ENCODE measurements at places on chromosomes 3 and 15.

DNA sequence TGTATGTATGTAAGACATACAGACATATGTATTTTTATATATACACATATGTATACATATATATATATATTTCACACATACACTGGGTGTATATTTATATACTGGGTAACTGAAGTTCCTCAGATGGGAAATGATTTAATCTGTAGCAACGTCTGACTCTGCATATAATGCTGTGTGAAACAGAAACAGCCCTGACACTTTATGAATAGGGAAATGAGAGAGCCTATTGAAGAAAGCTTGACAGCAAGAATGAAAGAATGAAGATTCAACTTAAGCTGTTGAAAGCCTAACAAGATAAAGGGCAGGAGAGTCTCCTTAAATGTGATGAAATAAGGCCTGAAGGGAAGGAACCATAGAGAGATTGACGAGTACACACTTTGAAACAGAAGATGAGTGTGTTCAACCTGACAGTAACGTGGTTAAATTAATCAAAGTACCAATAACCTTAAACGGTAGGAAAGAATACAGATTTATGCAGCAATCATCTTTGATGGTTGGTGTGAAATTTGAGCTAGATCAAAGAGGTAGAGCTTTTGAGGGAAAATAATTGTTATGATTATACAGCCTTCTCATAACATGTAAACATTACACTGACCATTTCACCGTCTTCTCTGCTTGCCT lies 169.9 kb downstream of the MECOM start:
- DNase-seq = no peak

- no peak for DNase-seq
Measured at GRCh38 chr3:143343944-143344343, 224.4 kb downstream of the CHST2 start.

- no peak for DNase-seq
Measured at GRCh38 chr3:194632809-194633348, 340 bp downstream of the TMEM44 start.

DNA sequence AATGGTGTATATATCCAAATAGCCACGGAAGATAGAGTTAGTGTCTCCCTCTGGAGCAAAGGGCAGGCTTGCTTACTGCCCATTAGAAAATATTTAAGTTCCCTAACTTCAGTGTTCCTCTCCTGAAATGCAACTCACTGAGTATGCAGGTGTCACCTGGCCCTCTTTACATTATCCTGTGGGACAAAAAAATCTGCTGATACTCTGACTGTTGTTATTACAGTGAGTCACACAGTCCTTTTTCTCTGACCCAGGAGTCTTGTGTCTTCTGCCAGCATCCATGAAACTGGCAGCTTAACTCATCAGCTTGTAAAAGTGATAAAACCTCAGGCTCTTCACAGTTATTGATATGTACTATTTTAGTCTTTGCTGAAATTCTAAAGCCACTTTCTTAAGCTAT lies 42.2 kb upstream of the RASGRF1 start:
- DNase-seq = no peak

DNA sequence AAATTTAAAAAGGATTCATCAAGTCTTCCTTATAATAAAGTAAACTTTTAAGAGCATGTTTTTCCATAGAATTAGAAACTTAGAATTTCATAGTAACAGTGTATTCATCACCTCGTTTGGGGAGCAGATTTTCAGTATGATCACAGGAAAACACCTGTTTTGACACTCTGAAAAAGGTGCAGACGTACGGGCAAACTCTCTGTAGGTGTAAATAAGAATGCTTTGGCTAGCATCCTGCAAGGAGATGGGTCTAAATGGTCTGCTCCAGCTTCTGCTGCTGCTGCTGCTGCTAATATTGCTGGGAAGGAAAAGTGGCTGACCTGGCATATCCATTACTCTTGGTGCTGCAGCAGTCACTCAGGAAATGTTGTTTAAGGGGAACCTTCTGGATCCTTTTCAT lies 66.0 kb downstream of the MBNL1 start:
- DNase-seq = no peak

DNA sequence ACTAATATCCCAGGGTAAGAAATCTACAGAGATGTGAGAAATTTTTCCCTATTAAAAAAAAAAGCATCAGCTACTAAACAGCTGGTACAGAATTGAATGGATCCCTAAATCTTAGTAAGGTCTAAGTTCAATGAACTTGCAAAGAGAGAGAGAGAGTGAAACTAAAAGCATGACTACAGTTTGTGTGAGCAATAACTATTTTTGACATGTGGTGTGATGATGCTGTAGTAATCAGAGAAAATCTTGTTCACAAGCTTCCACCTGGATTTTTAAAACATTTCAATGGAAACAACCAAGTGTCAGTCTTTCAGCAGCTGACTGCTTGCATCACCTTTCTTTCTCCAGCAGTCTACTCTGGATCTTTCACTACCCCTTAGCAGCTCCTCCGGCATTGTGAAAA lies 45.2 kb upstream of the ABI3BP start:
- no peak for DNase-seq

GRCh38 chr15:52440414-52440813 lies 88.3 kb downstream of the MYO5A start:
- DNase-seq = no peak

- no peak for DNase-seq
Measured at GRCh38 chr3:193743702-193744047, 150.7 kb downstream of the OPA1 start.

DNA sequence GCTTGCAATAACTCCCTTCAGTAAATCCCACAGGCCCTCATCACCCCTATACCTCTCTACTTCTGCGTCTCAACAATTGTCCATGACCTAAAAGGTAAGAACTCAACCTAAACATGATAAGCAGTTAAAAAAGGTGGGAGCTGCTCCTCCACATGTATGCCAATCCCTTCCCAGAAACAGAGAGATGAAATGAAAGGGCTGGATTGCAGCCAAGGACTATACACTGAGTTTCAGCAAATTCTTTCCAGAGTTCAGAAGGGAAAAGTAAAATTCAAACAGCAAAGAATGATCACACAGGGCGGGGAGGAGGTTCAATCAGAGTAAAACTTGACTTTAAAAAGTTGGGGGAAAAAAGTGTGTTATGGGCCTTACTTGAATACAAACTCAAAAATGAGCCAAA lies 27.5 kb downstream of the PLOD2 start:
- DNase-seq = no peak

GRCh38 chr15:38211249-38211648 lies 41.4 kb upstream of the SPRED1 start:
- DNase-seq = no peak

- no peak for DNase-seq
Measured at GRCh38 chr15:78317145-78317836, 17.9 kb upstream of the SKIC8 start.

DNA sequence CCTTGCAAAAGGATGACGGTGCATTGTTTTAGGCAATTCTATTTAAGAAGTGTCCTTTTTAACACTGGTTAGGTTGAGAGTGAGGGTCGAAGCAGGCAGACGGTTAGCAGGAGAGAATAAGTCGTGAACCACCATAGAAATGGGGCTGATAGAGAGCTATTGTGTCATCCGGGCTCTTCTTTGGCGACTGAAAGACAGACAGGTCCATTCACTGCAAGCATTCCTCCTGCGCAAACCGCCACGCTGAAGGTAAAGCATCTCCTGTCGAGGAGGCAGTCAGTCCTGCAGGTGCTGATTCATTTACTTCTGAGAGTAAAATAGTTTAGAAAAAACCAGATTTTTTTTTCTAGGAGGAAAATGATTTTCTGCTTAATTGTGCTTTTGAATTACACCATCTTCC lies 1002.8 kb upstream of the NR2F2 start:
- DNase-seq = no peak

DNA sequence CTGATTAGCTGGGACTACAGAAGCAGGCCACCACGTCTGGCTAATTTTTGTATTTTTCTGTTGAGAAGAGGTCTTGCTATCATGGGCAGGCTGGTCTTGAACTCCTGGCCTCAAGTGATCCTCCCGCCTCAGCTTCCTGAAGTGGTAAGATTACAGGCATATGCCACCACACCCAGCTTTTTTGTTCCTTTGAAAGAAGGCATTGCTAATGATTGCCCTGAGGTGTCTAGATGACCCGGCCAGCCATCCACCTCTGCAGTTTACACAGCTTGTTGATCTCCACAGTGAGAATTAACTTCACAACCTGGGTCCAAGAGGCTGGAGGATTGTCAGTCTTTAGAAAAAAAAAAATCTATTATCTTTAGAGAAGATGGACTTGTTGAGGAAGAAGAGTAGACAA lies 58.7 kb downstream of the SMAD3 start:
- DNase-seq = no peak

DNA sequence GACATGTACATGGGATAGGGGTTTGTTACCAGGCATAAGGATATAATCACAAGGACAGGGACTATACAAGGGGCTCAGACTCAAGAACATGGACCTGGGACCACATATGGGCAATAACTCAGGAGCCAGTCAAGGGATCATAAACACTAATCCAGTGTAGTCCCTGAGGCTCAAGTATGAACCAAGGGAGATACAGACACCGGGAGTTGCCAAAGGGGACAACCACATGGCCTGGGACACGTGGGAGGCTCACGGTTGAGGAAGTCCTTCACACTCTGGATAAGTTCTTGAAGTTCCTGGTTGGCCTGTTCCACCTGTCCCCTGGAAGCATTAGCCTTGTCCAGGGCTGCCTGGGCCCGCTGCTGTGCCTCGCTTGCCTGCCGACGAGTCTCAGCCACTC lies 1.8 kb upstream of the USP19 start:
- DNase-seq = no peak

DNA sequence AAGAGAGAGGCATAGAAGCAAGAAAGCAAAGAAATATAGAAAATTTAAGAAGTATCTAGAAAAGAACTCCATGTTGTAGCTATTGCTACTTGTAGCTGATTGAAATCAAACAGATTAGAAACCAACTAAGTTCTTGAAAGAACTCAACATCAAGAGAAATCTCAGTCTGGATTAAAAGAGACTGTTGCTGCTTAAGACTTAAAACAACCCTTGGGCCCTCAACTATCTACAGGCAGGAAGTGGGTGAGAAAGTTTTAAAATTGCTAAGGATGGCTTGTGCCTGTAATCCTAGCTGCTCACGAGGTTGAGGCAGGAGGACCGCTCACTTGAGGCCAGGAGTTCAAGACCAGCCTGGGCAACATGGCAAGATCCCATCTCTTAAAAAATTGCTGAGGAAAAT lies 39.3 kb upstream of the C15orf61 start:
- no peak for DNase-seq

GRCh38 chr15:34717729-34718128 lies 37.1 kb downstream of the GJD2 start:
- DNase-seq = no peak
